Kidney epithelial cell (primary cell): ENCODE measurements at places on chromosomes 6 and 20. TPM values are rescaled to one million over a fixed set of nuclear protein-coding genes. Genes with fewer than 3 reads are reported as not detected.

TJAP1 gene
- 31.7 and 42.7 TPM in 2 replicates for total RNA-seq

RAB32 gene
- total RNA-seq, result 131 and 146 TPM in 2 replicates

ADGB gene
- not detected in 2 replicates for total RNA-seq

TNXB gene
- total RNA-seq, result 0.34 and 0.38 TPM in 2 replicates

PTPN1 gene
- 36.7 and 36.9 TPM in 2 replicates for total RNA-seq

GRCh38 chr6:18241208-18242038, 22.9 kb downstream of the DEK start:
- no peak for DNase-seq

GRCh38 chr6:21748343-21749056, 154.9 kb downstream of the SOX4 start:
- no peak for DNase-seq

GRCh38 chr6:108113557-108114519, 39.3 kb upstream of the OSTM1 start:
- no peak for DNase-seq

GRCh38 chr6:114762145-114762544, 419.3 kb upstream of the HS3ST5 start:
- DNase-seq, result no peak

DNA sequence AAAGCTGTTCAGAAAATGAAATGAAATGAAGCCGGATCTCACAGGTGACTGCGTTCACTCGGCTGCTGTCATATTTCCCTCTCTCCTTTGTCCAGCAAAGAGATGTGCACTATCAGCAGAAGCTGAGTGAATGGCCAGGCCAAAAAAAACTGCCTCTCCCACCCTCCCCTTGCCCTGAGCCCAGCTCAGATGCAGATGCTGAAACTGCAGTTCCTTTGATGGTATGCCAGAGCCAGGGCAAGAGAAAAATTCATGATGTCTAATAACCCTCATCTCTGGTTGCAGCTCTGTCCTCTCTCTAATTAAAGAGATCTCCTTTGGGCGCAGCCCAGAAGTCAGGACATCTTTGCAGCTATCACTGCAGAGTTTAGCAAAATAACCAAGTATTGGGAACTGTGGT, 210.5 kb upstream of the RIN2 start:
- no peak for DNase-seq

DNA sequence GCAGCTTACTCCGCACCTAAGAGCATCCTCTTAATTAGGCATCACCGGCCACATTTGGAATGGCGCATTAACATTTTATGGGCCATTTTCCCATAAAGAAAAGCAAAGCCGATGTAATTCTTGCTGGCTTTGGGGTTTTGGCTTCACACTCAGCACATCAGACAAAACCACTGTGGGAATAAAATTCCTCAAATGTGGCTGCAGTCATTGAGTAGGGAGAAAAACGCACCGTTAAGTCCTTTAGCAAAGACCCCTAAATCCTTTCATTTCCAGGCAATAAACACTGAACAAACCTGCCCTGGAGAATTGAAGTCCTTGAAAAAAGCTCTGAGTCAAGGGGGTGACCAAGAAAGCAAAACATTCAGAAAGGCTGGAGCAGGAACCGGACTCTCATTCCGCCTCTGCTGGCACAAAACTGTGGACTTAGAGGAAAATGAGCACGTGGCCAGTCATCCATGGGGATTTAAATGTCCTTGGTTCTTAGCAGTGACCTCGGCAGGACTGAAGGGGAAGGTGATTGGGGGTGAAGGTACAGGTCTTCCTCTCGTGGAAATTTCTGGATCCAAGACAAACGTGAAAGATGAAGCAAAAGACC, 102.9 kb downstream of the CDH4 start:
- DNase-seq, result no peak

GRCh38 chr20:62591122-62591468, 51.2 kb upstream of the SLCO4A1 start:
- no peak for DNase-seq

DNA sequence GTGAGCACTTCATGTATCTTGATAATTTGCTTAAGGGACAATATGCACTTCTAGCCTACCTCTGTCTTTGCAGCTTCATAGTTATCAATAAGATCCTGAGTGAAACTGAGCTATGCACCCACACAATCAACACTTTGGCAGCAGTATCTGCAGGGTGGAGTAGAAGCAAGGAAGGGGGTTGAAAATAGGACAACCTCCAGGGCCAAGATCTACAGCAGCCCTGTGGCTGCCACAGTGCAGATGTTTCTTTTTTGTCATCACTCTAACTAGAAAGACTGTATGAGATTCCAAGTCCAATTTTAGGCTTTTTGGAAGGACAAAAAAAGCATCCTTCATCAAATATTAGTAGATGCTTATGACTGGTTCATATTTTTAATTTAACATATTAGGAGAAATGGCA, 336.1 kb upstream of the CITED2 start:
- no peak for DNase-seq

DNA sequence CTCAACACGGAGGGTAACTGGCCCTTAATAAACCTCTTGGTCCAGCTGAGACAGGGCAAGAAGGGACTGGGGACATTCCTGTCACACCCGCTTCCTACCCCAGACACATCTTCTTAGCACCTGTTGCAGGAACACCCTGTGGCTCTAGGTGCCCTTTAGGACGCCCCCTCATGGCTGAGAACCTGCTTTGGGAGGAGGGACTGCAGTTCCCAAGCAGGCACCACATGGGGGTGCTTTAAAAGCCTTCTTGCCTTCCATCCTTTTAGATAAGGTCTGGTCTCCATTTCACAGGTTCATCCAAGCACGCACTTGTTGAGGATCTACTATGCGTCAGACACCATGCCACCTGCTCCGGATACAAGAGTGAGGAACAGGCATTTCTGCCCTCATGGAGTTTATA, 26.6 kb downstream of the NSFL1C start:
- DNase-seq, result no peak

GRCh38 chr6:89750338-89750737, 69.3 kb downstream of the MDN1 start:
- peak; percentile 23 for DNase-seq

- peak; percentile 97 for DNase-seq
Observed at GRCh38 chr6:1952740-1953360, 292.6 kb downstream of the GMDS start.

DNA sequence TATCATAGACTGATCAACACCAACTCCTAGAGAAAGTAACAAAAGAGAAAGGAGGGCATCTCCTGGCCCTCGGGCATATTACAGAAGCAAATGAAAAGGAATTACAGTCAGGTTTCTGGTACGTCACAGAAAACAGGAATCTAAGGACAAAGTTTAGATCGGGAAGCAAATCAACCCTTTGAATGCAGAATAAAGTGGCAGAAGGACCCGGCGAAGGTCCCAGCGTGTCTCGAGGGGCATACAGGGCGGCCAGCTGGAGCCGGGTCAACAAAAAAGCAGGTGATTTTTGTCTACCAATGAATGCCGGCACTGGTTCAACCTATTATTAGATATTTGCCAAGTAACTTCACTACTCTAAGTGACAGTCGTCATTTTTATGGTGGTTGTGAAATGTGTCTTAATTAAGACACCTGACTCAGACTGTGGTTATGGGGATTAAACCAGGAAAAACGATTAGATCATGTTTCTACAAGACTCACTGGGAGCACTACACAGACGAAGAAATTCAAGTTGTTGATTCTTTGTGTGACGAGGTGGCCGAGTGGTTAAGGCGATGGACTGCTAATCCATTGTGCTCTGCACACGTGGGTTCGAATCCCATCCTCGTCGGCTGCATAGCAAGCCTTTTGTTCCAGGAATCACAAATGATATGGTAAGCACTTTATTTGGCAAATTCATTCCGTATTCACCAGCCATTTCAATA, 12.4 kb upstream of the ZSCAN9 start:
- peak; percentile 68 for DNase-seq

DNA sequence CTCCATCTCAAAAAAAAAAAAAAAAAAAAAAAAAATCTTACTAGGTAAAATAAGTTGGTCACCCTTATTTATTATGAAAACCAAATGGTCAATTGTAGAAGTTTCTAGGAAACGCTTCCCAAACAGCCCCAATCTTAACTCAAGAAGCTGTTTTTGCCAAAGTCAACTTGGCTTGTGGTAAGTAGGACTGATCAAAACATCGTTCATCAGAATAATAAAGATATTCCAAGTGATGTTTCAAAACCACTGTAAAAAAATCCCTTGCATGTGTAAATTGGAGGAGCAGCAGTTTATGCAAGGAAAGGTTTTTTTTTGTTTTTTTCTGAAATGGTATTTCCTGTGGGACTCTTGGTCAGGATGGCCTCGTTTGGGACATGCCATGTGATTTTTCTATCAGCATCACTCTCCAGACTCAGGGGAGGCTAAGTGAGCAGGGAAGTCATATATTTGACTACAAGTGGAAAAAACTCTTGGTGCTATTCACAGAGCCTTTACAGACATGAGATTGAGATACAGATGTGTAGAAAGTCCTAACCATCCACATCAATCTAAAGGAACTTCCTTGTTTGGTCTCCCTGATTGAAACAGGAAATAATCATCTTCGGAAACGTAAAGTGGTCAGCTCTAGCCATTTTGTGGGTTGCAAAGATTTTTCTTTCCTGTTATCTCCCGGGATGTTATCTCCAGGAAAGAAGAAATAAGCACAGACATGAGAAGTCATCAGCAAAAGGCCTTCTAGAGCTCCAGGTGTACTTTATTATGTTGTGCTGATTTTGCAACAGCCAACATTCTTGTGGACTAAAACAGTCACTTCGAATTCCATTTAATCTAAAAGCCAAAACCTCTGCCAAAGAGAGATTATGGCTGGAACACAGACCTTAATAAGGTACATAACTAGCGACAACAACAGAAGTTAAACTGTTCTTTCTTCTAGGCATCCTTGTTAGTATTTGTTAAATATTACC, 177.8 kb downstream of the EDN1 start:
- no peak for DNase-seq

DNA sequence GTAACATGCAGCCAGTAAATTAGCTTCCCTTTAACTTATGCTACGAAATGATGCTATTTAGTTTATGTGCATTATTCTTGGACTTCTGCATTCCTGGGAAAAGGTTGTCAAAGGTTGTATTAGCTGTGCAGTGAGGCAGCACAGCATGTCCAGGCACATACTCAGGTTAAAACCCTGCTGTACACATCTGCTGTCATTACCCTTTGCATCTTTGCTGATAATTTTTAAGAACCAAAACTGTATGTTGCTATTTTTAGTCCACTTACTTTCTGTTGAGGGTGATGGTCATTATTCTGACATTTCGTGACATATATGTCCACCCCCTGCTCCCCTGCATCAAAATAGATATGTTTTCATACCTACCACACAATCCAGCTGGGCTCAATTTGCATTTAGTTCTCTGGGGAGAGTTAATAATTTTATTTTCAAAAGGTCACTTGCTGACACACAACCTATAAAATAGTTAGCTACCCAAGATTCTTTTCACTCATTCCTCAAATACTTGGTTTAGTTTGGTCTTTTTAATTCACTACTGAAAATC, 142.5 kb upstream of the SPACA1 start:
- no peak for DNase-seq

GRCh38 chr6:19845266-19846041, 8.3 kb downstream of the ID4 start:
- no peak for DNase-seq
